Endodermal cell (in vitro differentiated cells): ENCODE measurements at places on chromosomes 4 and X.

- DNase-seq: no peak
These were observed 2.8 kb downstream of the DCUN1D4 start for GRCh38 chr4:51845711-51846110.

DNA sequence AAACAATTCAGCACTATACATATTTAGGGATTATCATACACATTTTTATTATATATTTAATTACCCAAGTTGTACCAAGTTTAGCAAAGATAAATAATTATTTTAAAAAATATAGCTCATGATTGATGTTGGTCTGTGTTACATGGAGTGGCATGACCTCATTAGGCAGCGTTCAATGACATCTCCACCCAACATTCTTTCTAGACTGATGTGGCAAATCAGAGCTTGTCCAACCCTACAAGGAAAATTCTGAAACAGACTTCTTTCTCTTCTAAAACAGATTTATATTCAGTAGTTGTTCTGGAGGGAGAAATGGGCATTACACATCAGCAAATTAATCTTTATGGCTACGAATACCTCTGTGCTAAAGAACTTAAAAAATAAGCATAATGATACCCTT is 189.7 kb downstream of the PDGFC start:
- no peak for DNase-seq

DNA sequence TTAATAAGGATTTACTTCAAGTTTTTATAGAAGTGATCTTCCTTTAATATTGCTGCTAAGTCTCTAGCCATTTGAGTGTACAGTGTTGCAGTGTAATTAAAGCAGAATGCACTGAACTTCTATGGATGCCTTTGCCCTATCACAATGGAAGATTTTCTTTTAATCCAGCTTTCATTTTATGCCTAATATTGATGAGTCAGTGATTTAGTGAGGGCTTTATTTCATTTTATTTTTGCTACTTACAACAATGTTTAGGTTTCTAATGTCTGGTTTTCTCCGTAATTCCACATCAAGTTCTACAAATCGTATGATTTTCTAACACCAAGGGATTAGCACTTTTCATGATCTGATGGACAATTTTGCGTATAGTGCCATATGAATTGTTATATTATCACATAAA is 504.1 kb downstream of the PCDH11X start:
- DNase-seq: no peak

DNA sequence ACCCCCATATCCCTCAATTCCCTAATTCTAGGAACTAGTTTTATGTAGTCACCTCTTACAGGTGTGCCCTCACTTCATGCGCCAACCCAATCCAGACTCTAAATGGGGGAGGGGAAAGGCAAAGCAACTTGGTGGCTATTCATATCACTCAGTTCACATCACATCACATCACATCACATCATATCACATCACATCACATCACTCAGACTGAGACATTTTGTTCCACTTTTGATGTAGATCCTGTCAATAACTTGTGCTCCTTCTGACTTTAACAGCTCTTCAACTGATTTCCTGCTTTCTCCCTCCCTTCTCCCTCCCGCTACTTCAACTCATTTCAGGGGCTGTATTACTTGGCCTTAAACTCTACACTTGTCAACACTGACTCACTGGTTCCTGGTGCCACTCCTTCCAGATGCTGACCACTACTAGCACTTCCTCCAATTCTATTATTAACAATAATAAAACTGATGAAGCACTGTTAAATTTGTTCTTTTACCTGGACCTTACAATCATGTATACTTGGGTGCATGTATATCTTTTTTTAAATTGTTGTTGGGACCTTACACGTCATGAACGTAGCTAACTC is 29.1 kb upstream of the PLS3 start:
- no peak for DNase-seq

DNA sequence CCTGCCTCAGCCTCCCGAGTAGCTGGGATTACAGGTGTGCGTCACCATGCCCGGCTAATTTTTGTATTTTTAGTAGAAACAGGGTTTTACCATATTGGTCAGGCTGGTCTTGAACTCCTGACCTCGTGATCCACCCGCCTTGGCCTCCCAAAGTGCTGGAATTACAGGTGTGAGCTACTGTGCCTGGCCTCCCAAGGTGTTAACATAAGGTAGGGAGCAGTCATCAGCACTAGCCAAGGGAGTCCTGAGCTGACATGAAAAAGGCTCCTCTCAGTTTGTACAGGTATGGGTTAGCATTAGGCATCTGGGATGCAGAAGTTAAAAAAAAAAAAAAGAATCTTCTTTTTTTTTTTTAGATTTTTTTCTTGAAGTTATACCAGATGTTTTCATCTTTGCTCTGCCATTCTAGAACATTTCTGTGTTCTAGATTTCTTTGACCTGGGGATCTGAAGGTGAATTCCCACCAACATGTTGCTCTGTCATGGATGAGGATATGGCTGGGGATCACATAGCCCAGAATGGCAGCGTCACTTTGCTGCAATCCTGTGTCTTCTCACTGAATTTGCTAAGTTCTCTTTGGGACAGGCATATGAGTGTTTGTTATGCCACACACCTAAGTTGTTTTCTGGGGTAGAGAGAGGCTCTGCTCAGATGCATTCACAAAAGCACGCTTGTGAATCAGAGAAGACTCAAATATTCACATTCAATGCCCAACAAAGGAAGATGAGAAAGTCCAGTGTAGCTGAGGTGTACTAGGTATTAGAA is 24.4 kb upstream of the PLA2G12A start:
- no peak for DNase-seq

DNA sequence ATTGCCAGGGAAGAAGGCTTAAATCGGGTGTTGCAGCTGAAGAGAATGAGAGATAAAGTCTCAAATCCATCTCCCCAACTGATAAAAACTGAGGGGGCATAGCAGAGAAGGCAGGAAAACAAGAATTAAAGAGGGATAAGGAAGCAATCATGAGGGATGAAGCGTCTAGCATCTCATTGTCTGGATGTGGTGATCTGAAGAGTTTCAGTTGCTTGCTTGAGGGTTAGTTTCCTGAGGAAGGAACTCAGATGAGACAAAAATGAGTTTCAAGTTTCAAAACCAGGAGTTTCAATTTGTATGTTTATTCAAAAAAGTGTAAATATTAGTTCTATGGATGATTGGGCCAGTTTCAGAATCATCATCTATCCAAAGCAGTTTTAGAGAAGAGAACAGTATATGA is 496.9 kb downstream of the RAB28 start:
- no peak for DNase-seq

- DNase-seq: no peak
These were observed 1.1 kb downstream of the DCK start for GRCh38 chr4:70994387-70995099.

DNA sequence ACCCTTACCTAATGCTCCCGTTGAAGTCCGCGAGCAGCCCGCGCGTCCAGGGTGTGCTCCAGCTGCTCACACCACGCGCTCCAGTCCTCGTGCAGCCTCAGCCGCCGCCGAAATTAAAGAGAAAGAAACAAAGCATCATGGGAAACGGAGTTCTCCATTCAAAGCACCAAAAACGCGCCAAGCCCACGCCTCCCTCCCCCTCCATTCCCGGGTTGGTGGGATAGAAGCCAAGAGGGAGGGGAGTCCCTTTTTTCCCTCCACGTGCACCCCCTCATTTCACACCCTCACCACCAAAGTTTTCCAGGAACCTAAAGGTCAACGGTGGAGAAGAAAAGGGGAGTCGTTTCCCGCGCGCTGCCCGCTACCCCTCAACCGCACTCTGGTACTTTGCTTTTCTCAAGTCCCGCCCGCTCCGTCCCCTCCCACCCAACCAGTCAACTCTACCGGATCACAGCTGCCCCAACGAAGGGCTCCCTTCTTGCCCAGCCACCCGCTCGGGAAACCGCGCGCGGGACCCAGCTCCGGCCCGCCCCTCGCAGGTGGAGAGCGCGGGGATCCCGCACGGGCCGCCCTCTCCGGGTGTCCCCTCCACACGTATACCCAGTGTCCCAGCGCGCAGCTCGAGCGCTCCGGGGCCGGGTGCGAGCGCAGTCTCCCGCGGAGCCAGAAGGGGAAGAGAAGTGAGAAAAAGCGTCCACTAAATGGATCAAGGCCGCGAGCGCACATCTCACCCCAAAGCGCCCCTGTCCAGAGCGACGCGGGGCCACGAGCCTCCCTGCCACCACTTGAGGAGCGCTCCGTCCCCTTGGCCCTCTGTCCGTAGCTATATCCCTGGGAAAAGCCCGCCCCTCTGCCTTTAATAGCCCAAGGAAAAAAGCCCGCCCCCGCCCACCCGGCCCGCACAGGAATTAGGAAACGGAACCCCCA is 65.1 kb upstream of the CCDC160 start:
- peak; percentile 74 for DNase-seq

DNA sequence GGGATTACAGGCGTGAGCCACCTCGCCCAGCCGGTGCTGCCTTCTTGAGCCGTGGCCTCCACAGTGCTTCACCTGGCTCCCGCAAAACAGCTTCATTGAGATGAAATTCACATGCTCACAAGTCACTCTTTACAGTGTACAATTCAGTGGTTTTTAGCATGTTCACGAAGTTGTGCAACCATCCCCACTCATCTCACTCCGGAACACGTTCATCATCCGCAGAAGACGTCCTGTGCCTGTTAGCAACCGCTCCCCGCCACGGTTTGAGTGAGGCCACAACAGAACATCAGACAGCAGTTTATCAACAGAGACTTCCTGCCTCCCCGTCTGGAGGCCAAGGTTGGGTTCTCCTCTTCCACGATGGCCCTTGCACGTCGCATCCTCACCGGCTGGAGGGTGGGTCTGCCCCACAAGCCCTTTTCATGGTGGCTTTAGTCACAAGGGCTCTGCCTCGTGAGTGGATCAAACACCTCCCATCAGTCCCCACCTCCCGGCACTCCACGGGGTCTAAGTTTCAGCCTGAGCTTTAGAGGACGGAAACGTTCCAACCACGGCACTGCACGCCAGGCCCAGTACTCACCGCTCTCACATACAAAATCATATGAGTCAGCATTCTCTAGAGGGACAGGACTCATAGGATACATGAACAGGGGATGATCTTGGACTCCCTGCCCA is 29.6 kb upstream of the SPON2 start:
- DNase-seq: peak; percentile 30

DNA sequence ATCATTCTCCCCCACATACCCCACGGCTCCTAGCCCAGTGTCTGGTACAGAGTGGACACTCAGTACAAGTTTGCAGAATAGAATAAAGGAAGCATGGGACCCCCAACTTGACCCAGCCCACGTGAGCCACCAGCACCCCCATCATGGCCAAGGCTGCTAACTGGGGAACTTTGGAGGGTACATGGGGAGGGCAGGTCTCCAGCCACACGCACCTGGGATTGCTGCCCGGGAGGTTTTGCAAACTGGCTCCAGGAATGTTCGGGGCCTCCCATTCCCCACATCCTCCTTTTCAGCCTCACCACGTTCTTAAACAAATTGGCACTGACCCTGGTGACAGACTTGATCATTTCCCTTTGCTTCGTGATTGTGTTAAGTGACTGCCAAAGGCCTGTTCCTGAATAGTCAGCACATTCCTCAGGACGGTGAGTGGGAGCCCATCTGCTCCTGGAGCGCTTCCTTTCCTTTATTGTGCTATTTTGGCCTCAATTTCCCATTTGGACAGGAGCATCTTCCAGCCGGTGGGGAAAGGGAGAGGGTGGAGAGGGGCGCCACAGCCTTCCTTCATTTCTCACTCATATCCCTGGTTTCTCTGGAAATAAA is 18.7 kb upstream of the XPNPEP2 start:
- DNase-seq: peak; percentile 51

DNA sequence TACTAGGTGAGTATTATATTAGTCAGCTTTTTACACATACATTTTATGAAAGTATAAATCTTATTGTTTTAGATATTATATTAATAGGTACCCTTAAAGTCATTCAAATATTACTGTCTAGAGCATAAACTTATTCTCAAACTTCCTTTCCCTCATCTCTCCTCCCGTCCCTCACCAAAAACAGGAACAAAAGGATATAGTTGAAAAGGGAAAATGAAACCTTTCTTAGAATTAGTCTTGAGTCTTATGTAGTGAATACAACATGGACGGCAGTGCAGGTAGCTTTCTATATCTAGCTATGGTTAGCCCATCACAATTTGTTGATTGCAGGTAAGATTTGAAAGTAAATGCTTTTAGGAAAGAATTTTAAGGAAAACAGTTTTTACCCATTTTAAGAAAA is 65.6 kb downstream of the RBPJ start:
- no peak for DNase-seq

- no peak for DNase-seq
These were observed 105.8 kb downstream of the RNF150 start for GRCh38 chr4:141027421-141027820.

- DNase-seq: peak; percentile 44
These were observed 53.2 kb downstream of the ZFYVE28 start for GRCh38 chr4:2365054-2365912.

- DNase-seq: peak; percentile 71
These were observed 1290.1 kb downstream of the PCDH7 start for GRCh38 chr4:32010221-32010620.

- DNase-seq: no peak
These were observed 99.1 kb upstream of the AFAP1 start for GRCh38 chr4:8038719-8039251.

DNA sequence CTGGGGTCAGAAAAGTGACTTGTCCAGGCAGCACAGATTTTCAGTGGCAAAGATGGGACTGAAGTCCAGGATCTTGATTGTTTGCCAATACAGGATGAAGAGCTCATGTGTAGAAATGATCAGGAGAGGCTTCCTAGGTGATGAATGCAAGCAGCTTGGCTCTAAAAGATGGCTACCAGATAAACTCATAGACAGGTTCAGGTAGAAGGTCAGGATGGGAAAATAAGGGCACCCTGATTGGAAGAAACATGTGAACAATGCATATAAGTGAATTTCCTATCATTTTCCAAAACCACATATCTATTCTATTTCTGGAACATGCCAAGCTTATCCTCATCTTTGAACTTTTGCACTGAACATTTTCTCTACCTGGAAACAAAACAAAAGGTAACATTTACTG is 87.7 kb downstream of the FAM13A start:
- no peak for DNase-seq

- no peak for DNase-seq
These were observed 5.1 kb upstream of the OCRL start for GRCh38 chrX:129534816-129535578.

DNA sequence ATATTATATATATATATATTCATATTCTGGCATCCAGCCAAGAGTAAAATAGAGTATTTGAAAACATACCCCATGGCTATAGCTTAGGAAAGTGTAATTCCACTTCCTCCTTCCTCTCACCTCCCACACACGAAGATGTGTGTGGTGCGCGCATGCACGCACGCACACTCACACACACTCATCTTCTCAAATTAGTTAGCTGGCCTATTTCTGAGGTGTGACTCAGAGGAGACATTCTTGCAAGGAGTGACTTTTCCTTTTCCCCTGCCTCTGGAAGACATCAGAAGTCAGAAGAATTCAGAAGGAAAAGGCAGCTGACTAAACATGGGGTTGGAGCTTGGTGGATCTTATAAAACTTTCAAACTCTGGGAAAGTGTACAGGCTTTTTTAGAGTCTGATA is 8.8 kb downstream of the ENPEP start:
- no peak for DNase-seq

GRCh38 chr4:40606239-40606767 is 23.4 kb downstream of the RBM47 start:
- DNase-seq: peak; percentile 65
